ENCODE measurements at places on chromosomes 7 and 10.

GRCh38 chr10:130960531-130960930, 351.0 kb downstream of the TCERG1L start:
- no peak for DNase-seq

DNA sequence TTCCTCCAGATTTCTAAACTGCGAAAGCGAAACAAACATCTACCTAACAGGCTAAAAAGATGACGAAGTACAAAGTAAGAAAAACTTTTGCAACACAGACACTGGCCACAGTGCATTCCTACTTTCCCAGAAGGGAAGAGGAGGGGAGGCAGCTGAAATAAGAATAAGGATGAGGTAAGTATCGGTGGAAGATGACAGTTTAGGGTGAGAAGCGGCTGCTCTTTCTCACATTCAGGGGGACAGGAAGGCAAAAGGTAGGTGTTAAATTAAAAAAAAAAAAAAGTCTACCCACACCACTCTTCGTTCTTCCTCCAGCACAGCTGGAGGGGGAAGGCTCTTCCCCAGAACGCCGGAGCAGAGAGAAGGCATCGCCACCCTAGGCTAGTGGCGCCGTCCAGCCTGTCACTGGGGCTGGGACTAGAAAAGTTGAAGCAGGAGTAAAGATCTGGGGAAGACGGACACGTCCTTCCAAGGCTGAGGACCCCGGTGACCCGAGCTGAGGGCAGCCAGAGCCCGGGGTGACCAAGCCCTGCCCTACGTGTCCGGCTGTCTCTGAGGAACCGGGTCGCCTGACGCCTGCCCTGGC, 846 bp downstream of the DNAJC1 start:
- DNase-seq: no peak

DNA sequence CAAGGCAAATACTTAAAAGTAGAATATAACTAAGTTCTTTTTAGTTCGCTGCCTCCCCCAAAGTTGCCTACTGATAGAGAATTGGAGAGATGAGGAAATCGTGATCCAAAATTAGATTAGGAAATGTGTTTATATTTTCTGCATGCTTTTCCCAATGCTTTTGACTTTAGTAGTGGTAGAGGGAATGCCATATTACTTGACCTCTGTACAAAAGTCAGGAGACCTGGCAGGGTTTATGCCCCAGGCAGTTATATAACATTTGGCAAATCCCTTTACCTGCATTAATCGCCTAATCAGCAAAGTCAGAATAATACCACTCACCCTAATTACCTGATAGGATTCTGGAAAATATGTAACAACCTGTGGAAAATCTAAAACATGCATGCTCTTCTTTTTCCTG, 142.9 kb downstream of the ANKRD30A start:
- no peak for DNase-seq

GRCh38 chr7:31493714-31494181, 20.1 kb upstream of the ITPRID1 start:
- no peak for DNase-seq

- DNase-seq: no peak
These were observed 20.9 kb downstream of the TEX36 start for GRCh38 chr10:125661941-125662515.

GRCh38 chr7:418636-419280, 100.9 kb downstream of the PDGFA start:
- DNase-seq: no peak

GRCh38 chr7:135467207-135467711, 42.6 kb downstream of the CNOT4 start:
- no peak for DNase-seq

- DNase-seq: peak; percentile 46
These were observed 47.5 kb downstream of the CAMK2B start for GRCh38 chr7:44277851-44278250.

DNA sequence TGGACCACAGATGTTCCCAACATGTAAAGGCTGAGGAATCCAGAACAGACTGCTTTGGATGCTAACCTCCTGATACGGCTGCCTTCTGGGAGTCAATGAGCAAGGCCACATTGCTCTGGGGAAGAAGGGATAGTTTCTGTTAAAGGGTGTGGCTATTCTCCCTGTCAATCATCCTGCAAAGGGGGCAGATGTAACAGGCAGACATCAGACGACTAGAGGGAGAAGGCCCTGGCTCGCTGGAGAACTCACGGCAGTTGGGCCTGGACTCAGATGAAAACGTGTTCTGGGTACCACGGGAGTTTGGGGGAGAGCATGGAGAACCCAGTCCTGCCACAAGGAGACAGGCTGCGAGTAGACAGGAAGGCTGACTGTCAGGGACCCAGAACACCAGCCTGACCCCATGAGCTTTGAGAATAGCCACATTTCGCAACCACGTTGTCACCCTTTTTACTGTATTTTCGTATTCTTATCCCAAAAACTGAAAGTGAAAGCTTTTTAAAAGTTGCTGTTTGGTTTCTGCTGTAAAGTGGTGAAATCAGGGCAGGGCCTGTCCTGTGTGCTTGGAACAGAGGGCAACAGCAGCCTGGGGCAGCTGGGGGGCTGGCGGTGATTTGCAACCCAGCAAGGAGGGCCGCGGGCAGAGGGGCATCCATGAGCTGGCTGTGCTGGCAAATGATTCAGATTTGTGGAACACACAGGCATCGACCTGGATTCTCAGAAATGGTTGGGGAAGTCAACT, 95.3 kb downstream of the MYOF start:
- DNase-seq: no peak

DNA sequence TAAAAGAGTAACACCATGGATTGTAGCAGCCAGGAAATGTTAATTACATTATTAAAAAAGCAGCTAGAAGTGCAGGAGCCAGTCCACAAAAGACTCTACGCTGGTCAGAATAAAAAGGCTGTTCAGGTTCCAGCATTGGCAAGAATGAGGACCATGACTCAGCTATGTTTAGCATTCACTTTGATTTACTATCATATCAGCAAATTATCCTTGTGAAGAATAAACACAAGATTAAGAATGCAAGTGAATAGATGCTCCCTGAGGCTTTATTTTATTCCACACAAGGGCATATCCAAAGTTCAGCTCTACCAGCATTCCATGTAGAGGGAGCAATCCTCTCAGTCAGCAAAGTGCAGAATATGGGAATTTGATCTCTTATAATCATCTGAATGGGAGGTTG, 13.6 kb downstream of the DGKB start:
- no peak for DNase-seq

- no peak for DNase-seq
These were observed 50.7 kb downstream of the SYPL1 start for GRCh38 chr7:106061301-106061979.

GRCh38 chr10:88828310-88828709, 23.3 kb downstream of the ANKRD22 start:
- DNase-seq: no peak

- DNase-seq: peak; percentile 44
These were observed 1.2 kb upstream of the LRMDA start for GRCh38 chr10:75430000-75430763.

DNA sequence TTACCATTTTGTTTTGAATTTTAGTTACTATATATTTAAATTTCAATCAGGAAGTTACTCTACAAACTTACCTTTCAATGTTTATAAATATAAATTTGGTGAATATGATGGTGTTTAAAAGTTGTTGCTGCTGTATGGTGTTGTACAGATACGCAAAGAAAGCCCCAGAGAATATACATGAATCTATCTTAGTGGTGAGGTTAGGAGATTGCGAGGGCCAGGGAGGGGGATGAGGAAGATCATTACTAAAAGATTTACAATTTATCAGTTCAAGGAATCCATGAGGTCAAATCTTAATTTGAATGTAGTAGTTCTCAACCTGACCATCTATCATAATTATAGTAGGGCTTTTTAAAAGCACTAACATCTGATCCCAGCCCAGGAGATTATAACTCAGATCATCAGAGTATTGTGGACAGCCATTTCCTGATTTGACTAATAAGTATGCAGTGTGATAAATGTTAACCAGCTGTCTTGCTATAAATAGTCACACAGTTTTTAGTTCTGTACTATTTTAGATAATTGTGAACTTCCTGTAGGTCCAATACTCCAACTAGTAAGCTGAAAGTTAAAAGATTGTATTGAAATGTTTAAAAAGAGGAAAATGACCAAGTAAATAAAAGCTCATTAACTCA, 23.6 kb downstream of the FAM3C start:
- DNase-seq: no peak

DNA sequence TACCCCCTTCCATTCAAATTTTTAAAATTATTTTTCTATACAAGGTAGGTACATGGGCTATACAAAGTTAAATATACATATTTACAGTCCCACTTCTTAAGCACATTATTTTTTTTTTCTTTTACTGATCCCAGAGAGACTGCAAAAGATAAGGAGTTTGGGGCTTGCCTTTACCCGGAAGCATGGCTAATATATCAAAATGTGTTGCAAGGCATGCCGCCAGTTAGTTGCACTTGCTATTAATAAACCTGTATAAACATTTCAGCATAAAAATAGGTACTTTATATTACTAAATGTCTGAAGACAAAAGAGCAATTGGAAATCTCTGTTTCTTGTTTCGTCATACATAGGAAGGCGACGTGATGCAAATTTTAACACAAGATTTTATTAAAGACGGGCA, 21.5 kb upstream of the PDLIM1 start:
- DNase-seq: no peak

GRCh38 chr7:333393-333764, 43.4 kb downstream of the FOXL3 start:
- no peak for DNase-seq
